ENCODE measurements at places on chromosomes 2 and 18.

- no peak for DNase-seq
These were observed 16.4 kb downstream of the TCF23 start for GRCh38 chr2:27164960-27165763.

DNA sequence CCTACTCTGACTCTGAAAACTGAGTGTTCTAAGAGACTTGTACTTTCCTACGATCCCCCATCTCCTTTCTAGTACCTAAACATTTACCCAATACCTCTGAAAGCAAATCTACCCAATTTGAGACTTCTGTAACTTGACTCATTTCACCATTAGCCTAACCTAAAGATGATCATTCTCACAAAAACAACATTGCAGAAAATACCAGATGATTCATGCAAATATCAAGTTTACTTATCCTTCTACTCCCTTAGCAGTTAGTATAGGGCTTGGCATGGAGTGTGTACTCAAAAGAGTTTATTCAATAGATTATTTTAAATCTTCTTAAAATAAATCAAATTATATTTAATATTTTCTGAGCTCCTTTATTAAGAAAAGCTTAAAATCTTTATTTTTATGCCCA is 89.6 kb downstream of the NR4A2 start:
- DNase-seq: no peak

DNA sequence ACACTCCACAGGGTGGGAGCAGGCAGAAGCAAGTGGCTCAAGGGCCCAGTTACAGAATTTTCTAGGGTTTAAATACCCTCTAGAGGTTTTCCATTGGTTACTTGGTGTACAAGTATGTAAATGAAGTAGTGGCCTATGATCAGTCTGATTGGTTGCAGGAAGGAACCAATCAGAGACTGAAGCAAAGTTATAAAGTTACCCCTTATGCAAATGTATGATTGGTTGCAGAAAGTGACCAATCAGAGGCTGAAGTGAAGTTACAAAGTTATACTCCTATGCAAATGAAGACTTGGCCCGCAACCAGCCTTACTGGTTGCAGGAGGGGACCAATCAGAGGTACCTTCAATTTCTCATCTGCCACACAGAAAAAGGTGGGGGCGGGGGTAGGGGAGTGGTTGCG is 154.6 kb downstream of the INO80D start:
- no peak for DNase-seq

DNA sequence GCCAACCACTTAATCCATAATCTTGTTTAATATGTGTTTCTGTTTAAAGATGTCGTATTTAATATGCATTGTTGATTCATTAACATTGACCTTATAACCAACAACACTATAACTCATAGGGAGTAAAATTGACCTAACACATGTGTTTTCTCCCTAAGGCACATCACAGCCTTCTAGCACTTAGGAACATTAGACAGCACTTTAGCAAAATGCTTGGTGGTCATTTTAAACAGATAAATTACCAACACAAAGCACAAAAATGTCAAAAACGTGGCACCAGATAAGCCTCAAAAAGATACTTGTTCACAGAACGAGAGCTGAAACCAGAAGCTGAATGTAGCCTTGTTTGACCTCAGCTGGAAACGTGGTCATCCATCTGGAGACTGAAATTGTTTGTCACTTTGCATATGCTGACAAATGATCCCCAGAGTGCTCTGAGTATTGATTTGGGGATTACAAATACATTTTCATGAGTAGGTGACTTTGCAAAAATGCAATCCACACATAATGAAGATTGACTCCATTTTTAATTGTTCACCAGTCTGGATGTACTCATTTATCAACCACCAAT is 139.2 kb downstream of the CCDC102B start:
- no peak for DNase-seq

- no peak for DNase-seq
These were observed 95.5 kb upstream of the STK17B start for GRCh38 chr2:196266855-196267254.

DNA sequence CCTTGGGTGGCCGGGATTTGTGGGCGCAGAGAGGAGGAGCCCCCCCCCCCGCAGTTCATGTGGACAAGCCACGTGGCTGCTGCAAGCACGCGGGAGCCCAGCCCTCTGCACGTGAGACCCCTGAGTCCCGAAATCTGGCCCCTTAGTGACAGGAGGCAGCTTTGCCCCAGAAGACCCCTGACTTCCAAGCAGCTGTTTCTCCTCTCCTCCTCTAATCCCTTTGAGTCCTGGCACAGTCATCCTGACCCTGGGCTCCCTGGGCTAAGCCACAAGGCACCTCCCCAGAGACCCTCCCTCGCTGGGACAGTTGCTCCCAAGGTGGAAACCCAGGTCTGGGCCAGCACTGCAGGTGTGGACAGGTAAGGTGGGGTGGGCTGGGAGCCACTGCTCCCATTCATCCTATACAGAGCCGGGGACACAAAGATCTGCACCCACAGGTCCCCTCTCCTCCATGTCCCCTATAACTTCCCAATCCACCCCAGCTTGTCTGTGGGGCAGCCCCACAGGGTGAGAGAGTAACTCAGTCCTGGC is 923 bp downstream of the TEKT4 start:
- DNase-seq: no peak

- DNase-seq: no peak
These were observed 266.6 kb downstream of the CYP26B1 start for GRCh38 chr2:71880846-71881610.

DNA sequence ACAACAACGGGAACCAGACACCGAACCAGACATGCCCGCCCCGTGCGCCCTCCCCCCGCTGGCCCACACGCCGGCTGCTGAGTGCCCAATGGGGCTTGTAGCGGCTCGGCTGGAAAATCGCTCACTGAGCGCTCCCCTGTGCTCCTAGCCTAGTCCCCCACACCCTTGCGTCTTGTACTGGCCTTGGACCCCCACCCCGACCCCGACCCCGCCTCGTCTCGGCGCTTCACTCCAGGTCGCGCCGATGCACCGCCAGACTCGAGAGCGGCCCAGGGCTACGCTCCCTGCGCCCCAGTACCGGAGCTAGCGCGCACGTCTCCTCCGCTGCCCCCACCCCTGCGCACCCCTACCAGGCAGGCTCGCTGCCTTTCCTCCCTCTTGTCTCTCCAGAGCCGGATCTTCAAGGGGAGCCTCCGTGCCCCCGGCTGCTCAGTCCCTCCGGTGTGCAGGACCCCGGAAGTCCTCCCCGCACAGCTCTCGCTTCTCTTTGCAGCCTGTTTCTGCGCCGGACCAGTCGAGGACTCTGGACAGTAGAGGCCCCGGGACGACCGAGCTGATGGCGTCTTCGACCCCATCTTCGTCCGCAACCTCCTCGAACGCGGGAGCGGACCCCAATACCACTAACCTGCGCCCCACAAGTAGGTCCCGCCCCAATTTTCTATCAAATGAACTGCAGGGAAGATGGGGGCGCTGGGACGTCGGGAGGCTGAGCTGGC is 1.5 kb downstream of the GAD1 start:
- DNase-seq: no peak

- no peak for DNase-seq
These were observed 123.0 kb downstream of the TTC27 start for GRCh38 chr2:32750880-32751279.

DNA sequence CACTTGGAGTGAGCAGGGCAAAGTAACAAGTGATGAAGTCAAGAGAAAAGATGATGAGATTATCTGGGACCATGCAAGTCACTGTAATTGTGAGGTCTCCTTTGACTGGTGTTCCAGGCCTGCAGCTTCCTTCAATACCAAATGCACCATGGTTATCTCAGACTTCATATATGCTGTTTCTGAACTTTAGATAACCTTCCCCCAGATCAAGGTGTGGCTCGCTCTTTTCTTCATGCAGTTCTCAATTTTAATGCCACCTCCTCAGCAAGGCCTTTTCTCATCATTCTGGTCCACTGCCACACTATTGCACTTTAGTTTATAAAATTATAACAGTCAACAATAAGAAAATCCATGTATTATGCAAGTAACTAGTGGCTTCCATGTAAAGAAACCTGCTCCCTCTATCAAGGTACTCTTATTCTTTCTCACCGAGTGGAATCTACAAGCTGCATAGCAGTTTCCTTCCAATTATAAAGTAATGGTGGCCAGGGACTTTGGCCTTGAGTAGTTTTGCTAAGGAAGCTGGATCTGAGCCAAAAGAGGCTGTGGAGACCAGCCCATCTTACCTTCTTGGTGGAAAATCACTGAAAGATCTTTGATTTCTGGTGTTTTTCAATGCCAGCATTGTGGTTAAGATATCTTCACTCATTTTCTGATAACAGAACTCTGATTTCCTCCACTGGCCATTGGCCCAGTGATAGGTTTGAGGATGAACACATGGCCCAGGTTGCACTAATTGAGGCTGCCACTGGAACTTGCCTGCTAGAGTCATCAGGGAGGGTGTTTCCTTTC is 113.6 kb downstream of the KCNE4 start:
- no peak for DNase-seq

DNA sequence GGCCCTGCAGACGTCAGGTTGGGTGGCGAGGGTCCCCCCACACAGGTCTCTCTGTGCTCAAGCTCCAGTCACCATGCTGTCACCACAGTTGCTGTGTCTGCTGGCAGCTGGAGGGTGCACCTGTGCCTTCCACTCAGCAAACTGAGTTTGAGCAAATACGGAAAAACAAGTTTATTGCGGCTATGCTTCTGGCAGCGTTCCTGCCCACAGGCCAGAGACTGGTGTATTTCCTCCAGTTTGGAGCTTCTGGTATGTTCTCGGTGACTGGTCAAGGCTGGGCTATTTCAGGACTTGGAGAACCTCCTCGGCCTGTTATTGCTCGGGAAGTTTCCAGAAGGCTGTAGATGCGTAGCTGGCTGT is 132.6 kb downstream of the SEPTIN10 start:
- DNase-seq: no peak

DNA sequence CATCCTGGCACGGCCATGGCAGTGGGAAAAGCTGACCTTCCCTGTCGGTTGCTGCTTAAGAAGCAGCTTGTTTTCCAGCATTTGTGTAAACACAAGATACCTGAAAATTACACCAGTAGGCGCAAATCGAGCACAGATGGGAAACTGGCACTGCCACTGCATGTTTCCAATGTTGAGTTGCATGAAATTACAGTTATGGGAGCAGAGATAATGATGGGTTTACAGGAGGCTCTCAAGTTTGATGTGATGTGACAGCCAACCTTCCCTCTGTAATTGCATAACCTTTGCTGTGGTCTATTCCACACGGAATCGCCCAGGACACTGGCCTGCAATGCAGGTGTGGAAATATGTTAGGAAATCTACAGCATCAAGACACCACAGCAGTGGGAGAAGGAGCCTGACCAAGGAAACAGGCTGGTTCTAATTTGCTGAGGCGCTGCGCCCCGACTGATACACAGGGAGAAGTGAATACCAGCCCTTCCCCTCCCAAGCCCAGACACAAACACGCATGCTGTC is 17.4 kb downstream of the GPR45 start:
- DNase-seq: no peak

- DNase-seq: no peak
These were observed 487.6 kb downstream of the PIK3C3 start for GRCh38 chr18:42442656-42443055.

DNA sequence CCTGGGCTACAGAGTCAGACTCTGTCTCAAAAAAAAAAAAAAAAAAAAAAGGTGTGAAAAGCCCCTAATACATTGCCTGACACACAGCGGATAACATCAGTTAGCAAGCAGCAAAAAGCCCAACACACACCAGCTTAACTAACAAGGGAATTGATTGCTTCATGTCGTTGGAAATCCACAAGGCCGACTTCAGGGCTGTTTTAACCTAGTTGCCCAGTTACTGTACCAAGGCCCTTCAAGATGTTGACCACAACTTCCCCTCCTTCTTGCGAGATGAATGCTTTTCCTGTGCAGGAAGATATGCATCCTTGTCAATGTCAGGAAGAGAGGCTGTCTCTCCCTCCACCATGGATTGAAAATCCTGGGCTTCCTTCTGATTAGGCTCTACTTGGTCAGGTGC is 202.9 kb downstream of the MIB1 start:
- no peak for DNase-seq

DNA sequence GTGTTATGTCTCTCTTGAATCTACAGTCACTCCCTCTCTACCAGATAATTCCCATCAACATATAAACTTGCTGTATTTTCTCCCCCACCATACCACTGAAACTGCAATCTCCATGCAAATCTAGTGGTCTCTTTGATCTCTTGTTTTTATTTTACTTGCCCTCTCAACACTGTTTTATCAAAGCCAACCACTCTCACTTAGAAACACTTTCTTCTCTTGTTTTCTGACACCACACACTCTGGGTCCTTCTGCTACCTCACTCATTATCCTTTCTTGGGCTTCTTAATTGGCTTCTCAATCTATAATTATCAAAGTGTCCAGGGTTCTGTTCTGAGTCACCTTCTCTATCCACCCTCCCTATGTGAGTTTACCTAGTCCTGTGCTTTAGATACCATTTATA is 2.0 kb upstream of the MCFD2 start:
- no peak for DNase-seq

GRCh38 chr2:86758405-86758804 is 32.3 kb downstream of the CD8A start:
- DNase-seq: no peak

- DNase-seq: no peak
These were observed 6.4 kb upstream of the IL1RL1 start for GRCh38 chr2:102304711-102305611.

DNA sequence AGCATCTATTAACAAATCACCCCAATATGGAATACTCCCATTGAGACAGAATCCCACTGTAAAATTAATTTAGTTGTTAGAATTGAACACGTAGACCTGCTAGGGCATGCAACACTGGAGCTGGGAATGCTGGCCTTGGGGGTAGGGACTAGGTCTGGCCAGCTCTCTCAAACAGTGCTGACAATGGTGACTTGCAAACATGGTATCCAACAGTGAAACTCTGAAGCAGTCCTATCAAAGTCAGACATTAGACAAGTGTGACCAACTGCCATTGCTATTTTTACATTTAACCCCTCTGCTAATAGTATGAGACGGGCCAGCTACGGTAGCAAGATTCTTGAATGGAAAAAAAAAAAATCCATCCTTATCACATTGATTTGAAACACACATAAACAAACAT is 7.2 kb downstream of the E2F6 start:
- no peak for DNase-seq

DNA sequence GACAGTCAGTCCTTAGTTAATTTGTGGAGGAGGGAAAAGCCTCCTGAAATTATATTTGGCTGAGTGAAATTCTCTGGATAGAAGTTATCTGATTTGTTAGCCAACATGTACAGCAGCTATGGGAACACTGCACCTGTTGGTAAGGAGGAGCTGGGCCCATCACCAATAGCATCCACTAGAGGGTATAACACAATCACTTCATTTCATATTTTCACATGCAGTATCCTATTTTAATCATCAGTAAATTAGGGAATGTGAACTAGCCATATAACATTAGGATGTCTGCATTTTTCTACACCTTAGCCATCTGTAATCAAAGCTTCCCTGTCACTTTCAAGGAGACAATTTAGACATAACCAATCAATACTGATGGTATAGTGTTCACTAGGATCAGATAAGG is 818.4 kb upstream of the CDH2 start:
- no peak for DNase-seq

Data from AG04450 (cell line).